ENCODE measurements at places on chromosomes 4 and X.
A peak's percentile ranks its signal among the peaks of the same experiment; 100 is the strongest.

DNA sequence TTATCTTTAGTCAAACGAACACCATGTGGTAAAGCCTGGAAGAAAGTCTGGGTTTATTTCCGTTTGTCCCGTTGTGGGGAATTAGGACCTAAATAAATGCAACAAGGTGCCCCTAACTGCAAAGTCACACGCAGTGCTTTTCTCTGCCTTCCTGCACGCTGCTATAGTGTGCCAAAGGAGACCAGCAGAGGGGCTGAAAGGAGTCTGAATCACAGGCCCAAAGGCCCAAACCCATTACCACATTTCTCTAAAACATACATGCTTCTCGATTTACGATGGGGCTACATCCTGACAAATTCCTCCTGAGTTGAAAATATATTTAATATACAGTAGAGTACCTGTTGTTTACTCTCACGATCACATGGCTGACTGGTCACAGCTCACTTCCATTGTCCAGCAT, 4.5 kb downstream of the VEGFC start:
- no peak for DNase-seq

DNA sequence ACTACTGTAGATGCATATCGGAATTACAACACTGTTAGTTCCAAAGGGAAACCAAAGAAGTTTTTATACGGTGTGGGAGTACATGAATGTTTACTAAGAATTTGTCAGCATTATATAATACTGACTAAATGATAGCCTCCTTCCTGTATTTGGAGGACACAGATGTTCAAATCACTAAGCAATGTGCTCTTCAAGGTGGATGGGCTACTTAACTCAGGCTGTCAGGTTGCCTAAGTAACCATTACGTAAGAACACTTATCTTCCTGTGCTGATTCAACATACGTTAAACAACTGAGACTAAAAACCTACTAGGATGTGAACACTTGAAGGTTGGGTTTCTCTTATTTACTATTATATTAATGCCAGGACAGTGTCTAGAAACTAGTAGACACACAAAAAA, 81.9 kb upstream of the HPGD start:
- peak; percentile 48 for DNase-seq

DNA sequence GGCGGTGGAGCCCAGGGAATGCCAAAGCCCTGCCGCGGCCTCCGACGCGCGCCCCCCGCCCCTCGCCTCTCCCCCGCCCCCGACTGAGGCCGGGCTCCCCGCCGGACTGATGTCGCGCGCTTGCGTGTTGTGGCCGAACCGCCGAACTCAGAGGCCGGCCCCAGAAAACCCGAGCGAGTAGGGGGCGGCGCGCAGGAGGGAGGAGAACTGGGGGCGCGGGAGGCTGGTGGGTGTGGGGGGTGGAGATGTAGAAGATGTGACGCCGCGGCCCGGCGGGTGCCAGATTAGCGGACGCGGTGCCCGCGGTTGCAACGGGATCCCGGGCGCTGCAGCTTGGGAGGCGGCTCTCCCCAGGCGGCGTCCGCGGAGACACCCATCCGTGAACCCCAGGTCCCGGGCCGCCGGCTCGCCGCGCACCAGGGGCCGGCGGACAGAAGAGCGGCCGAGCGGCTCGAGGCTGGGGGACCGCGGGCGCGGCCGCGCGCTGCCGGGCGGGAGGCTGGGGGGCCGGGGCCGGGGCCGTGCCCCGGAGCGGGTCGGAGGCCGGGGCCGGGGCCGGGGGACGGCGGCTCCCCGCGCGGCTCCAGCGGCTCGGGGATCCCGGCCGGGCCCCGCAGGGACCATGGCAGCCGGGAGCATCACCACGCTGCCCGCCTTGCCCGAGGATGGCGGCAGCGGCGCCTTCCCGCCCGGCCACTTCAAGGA, at the start of gene FGF2:
FGF2 (plus strand) TSS at position 279 of the 705 bp plus-strand sequence; CDS start at position 623, 344 bp downstream.
- DNase-seq = no peak

DNA sequence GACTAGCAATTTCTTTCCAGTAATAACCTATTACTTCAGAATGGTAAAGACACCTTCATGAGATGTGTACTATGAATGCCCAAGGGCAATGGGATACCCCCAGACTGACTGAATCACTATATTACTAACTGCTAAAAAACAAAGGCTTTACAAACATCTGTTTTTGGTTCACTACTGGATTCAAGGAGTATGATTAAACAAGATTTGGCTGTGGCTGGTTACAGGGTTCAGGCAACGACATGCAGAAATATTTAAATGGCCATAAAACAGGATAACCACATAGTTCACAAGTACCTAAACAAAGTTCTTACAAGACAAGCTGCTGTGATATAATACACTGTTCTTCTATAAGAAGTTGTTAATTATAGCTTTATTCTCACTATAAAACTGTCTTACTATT, 128.2 kb downstream of the FRYL start:
- DNase-seq = no peak

DNA sequence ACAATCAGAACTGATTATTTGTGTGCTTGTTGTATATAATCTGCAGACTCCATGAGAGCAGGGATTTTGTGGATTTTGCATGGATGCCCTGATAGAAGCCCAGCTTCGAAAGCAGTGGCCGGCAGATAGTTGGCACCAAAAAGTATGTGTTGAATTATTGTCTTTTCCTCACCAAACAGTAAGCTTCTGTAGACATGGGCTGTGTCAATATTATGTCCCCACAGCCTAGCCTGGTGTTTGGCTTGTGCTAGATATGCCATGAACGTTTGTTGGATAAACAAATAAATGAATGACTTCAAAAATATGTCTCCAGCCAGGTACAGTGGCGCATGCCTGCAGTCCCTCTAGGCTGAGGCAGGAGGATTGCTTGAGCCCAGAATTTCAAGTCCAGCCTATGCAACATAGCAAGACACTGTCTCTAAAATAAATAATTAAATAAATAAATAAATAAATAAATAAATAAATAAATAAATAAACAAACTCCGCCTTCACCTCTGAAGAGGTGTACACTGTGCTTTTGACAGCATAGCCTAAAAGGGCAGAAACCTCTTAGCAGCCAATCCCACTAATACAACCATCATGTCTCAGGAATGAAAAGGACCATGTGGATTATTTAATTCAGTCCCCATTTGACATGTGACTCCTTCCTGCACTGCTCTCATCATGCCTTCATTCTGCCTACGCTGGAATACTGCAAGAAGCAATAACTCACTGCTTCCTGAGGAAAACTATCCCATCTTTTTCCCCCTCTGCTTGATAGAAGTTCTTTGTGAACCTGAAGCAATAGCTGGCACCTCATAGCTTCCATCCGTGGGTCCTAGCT, 335.2 kb downstream of the FBXW7 start:
- no peak for DNase-seq

DNA sequence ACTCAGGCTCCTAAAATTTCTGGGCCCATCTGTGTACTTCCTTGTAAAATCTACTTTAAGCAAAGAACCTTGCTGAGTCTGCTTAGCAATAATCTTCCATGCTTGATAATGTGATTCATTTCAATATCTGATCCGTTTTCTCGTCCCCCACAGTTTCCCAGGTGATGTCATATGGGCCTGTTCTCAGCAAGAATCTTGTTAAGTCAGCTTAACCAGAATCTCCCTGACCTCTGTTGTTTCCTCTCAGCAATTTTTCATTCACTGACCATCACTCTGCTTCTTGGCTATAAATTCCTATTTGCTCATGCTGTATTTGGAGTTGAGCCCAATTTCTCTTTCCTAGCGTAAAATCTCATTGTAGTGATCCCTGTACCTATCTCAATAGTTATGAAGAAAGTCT, 13.9 kb downstream of the CSN2 start:
- no peak for DNase-seq

DNA sequence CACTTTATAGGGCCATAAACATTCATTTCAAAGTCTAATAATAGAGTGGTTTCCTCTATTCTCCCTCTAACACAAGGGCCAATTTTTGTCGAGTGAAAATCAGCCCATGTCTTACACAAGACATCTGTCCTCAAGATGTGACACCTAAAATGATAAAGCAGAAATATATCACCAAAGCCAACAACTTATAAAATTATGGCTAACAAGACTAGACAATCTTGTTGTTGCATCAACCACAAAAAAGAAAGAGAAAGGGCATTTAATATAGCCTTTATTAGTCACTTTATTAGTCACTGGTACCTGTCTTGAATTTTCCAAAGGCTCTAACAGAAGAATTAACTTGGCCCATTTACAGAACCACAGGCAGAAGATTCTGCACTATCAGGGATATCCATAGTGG, 161.6 kb downstream of the SMIM20 start:
- DNase-seq = peak; percentile 16

GRCh38 chr4:17933126-17933525, 88.4 kb downstream of the LCORL start:
- no peak for DNase-seq

DNA sequence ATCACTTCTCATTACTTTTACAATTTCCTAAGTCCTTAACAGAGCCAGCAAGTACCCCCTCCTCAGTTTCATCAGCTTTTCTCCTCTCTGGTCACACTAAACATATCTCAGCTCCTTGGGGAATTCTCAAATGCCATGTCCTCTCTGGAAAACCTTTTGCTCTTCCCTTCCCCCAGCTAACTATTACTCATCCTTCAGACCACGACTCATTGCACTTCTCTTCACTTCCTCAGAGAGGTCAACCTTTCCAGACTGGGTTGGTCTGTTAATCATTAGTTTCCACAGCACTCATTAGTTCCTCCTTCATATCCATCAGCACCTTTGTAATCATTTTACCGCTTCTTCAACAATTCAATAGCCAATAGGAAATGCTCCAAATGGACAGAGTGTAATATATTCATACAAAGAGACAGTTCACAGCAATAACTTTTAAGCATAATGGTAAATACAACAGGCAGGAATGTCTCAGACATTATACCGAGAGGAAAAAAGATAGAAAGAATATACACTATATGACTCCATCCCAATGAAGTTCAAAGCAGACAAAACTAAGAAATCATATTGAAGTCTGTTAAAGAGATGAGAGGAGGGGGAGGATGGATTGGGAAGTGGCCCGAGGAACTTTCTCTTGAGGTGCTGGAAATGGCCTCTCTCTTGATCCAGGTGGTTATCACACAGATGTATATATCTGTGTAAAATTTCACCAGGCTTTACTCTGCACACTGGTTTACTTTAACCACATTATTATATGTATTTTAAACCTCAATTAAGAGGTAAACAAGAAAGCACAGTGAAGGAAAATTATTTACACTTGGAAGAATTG, 39.6 kb downstream of the DDX60L start:
- no peak for DNase-seq

GRCh38 chr4:123052007-123052406, 129.6 kb upstream of the NUDT6 start:
- no peak for DNase-seq

DNA sequence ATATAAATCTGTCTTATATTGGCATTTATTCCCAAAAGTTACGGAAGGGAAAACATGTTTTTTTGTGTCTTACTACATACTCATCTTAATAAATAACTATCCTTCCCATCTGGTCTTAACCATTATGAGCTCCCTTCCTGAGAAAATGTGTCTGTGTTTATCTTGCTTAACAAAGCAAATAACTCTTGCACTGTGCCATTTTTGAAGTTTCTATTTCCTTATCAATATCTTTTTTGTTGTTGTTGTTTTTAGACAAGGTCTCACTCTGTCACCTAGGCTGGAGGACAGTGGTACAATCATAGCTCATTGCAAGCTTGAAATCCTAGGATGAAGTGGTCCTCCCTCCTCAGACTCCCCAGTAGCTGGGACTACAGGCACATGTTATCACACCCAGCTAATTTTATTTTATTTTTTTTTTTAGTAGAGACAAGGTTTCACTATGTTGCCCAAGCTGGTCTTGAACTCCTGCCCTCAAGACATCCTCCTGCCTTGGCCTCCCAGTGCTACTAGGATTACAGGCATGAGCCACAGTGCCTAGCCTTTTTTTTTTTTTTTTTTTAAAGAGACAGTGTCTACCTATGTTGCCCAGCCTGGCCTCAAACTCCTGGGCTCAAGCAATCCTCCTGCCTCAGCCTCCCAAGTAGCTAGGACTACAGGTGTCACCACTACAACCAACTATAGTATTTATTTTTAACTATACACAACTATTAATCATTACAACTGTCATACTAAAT, 36.9 kb downstream of the CNOT6L start:
- DNase-seq = no peak

GRCh38 chr4:25993395-25994185, 79.6 kb downstream of the SMIM20 start:
- no peak for DNase-seq

DNA sequence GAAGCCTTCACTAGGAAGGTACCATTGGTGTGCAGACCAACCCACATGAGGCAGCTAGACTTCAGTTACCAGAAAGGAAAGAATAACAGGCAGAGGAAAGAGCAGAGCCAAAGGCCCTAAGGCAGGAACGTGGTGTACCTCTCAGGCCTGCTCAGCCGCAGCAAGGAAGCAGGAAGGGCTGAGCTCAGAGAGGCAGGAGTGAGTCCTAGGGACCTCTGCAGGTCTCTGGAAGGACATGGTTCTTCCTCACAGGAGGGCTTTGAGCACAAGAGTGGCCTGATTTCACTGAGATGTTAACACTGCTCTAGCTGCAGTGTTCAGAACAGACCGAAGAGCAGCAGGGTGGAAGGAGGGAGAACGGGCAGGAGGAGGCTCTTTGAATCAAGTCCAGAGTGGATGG, 124.6 kb downstream of the DCHS2 start:
- DNase-seq = no peak

GRCh38 chr4:122614621-122615020, 6.2 kb downstream of the IL21 start:
- no peak for DNase-seq
